Activated T-cell treated with anti-CD3 and anti-CD28 coated beads for 48 hours (primary cell): ENCODE measurements at places on chromosomes 13 and 19.

DNA sequence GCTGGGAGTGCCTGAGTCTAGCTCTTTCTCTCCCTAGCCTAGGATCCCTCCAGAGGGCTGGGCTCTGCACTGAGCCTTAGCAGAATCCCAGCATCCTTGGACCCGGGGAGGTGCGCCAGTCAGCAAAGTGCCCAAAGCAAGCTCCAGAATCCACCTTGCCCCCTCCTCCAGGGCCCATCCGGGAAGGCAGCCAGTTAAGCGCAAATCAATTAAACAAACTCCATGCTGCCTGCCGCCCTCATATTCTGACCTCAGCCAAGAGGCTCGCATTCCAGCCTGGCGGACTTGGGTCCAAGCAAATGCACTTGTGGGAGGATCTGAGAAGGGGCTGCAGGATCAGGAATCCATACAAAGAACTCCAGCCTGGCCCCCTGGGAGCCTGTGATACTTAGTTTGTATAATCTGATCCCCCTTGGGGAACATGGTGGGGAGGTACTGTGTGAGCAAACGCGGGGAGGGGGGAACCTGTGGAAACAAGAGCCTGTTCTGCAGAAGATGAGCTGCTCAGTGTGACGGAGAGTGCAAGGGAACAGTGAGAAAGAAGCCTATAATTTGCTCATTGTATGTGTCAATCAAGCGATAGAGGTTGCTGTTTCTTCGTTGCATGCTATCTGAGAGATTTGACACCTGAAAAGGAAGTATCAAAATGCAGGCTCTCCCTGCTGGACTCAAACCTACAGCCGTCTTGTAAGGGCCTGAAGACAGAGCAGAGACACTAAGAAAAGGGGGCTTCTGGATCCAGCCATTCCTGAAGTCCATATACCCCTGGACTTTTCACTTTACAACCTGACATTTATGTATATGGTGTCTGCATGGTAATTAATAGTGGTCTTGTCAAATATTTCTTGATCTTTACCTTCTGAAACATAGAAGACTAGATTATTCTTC, 29.4 kb downstream of the ZNRF4 start:
- DNase-seq: no peak

DNA sequence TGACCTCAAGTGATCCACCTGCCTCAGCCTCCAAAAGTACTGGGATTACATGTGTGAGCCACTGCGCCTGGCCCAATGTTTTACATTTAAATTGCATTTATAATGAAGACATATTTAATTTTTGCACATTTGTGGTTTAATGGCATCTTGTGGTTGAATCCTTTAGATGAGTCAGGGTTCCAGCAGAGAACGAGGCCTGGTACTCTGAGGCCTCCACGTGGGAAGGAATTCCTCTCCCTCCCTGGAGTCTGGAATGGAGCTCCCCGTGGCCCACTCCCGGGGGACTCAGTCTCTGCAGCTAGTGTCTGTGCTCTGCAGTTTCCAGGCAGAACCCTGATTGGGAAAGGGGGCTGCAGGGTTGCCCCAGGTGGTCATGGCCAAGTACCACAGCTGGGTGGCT, 24.2 kb downstream of the ZFR2 start:
- DNase-seq: no peak

GRCh38 chr13:76971851-76972829, 19.7 kb upstream of the CLN5 start:
- DNase-seq: no peak

- no peak for DNase-seq
Observed at GRCh38 chr13:24066405-24067295, 93.9 kb upstream of the SPATA13 start.

DNA sequence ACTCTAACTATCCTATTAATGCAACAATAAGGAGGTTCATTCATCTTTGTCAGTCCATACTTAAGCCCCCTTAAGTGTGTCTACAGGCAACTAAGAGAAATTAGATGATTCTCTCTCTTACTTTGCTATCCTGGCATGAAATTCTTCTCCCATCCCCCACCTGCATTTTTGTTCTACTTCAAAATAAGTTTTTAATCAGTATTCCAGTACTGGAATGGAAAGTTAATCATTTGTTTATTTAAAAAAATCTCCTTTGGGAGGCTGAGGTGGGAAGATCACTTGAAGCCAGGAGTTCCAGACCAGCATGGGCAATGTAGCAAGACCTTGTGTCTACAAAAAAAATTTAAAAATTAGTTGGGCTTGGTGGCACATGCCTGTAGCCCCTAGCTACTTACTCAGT, 222.1 kb downstream of the MZT1 start:
- DNase-seq: no peak

- no peak for DNase-seq
Observed at GRCh38 chr13:59690857-59691500, 472.7 kb downstream of the DIAPH3 start.

DNA sequence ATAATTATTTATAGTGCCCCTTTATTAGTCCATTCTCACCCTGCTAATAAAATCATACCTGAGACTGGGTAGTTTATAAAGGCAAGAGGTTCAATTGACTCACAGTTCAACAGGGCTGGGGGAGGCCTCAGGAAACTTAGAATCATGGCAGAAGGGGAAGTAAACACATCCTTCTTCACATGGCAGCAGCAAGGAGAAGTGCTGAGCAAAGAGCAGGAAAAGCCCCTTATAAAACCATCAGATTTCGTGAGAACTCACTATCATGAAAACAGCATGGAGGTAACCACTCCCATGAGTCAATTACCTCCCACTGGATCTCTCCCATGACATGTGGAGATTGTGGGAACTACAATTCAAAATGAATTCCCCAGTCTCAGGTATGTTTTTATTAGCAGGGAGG, 89.9 kb upstream of the STARD13 start:
- DNase-seq: no peak

GRCh38 chr13:100154842-100155416, 66.0 kb downstream of the PCCA start:
- DNase-seq: no peak

DNA sequence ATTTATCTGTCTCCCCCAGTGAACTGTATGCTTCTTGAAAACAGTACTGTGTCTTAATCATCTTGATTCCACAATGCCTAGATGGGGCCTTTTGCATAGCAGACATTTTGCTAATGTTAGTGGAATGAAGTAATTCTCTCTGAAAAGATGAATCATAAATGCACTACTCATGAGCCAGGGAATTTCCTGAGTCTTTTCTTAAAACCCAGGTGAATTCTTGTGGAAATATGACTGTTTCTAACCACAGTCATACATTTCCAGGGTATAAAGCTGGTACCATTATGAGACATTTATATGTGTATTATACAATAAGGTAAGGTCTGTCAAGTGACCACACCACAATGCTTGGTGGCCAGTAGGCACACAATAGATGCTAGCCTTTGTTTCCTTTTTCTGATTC, 5.5 kb upstream of the KCTD4 start:
- DNase-seq: no peak

DNA sequence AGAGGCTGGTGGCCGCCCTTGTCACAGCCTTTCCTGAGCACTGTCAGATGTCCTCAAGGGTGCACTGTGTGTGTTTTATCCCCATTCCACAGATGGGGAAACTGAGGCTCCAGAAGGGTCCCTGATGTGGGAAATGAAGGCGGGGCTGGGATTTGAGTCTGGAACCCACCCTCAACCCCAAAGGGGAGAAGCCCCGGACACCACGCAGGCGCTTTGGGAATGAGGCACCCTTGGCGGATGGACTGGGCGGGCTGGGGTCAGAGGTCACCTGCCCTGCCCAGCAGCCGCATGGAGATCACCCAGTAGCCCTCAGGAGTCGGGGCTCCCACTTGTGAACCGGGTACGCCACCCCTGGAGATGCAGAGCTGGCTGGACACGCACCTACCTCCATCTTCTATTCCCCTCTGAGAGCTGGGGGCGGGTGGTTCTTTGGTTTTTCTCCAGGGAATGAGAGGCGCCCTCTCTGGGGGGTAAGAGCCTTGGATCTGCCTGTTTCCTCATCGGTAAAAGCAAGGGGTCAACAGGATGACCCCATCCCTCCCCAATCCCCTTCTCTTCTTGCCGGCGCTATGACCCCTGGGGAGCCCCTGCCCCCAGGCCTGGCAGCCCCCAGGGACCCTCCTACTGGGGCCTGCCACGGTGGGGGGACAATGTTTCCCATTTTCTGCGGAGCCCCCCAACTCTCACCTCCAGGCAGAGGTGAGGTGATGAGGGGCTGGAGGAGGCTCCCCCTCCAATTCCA, 8.3 kb upstream of the ONECUT3 start:
- DNase-seq: no peak
